Glomerular endothelial cell (primary cell): ENCODE measurements at places on chromosomes 12 and 14. TPM values are rescaled to one million over a fixed set of nuclear protein-coding genes. Genes with fewer than 3 reads are reported as not detected.

The WNT1 gene
- total RNA-seq = not detected in 2 replicates

The SDSL gene
- total RNA-seq = 4.3 and 7.8 TPM in 2 replicates

The C12orf50 gene
- total RNA-seq = 0.12 TPM in 1 of 2 replicates, not detected in the other

The SLC25A21 gene
- total RNA-seq = 0.58 and 1.7 TPM in 2 replicates

The CIDEB gene
- 2.0 and 2.5 TPM in 2 replicates for total RNA-seq

- DNase-seq = no peak
Observed at GRCh38 chr14:58281969-58282368, 16.4 kb upstream of the ARID4A start.

DNA sequence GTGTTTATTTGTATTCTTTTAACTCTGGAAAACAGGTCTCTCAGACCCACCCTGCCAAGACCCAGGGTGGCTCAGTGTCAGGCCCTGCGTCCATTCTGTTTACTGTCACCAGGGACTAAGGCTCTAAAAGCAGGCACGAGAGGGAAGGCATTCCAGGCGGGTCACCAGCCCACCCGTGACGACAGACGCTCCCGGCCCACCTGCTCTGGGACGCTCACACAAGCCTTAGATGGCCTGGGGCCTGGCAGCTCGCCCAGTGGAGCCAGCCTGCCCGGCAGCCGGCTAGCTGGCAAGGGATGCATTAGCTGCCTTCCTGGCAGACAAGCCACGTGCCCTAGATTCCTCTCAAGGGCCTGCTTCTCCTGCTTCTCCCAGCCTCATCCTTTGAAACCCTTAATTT, 9.2 kb upstream of the NUAK1 start:
- DNase-seq = no peak

GRCh38 chr14:32339188-32339587, 10.1 kb downstream of the AKAP6 start:
- DNase-seq = no peak

- no peak for DNase-seq
Observed at GRCh38 chr14:61486930-61487495, 165.6 kb downstream of the PRKCH start.

DNA sequence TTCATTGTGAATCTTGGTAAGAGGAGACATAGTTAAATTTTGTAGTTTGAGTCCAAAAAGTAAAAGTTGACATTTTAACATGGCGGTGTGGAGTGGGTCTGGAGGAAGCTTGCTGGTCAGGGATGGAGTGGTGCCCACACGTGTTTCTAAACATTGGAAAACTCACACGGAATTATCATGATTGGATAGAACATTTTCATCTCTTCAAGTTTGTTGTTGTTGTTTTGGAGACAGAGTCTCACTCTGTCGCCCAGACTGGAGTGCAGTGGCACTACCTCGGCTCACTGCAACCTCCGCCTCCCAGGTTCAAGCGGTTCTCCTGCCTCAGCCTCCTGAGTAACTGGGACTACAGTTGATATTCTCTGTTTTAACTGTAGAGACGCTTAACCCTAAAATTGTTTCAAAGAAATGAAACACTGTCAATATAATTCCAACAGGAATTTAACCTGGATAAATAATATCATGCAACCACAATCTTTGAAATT, 502 bp upstream of the MBIP start:
- no peak for DNase-seq

DNA sequence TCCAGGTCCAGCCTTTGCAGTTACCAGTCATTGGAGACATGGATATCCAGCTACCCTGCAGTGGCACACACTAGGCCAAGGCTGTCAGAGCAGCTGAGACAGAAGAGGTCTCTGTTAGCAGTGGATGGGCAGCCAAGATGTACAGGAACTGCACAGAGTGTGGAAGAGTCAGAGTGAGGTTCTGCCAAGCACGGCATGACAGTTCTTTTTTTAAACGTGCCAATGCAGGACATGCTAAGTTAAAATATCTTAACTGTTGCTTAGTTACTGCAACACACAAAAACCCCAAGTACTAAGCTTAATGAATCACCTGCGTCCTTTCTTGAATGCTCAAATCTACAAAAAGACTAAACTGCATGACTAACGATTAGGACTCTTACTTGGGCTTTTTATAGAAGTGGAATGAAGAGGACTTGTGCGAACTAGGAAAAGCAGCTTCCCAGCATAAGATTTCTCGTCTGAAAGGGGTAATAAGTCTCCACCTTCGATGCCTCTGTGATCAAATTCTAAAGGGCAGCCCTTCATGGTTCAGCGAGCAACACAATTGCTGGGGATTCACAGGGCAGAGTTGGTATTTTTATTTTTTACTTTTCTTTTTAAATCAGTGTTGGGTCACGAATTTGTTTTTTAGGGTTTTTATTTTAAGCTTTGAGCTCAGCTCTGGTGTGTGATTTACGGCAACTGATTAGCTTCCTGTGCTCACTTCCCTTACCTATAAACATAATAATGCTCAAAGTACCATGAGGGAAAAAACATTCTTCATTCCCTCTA, 20.6 kb downstream of the MAPK1IP1L start:
- DNase-seq = no peak
